ENCODE measurements at places on chromosomes 2 and 18.

GRCh38 chr18:66560094-66560493 is 43.8 kb downstream of the CDH19 start:
- DNase-seq, result no peak

DNA sequence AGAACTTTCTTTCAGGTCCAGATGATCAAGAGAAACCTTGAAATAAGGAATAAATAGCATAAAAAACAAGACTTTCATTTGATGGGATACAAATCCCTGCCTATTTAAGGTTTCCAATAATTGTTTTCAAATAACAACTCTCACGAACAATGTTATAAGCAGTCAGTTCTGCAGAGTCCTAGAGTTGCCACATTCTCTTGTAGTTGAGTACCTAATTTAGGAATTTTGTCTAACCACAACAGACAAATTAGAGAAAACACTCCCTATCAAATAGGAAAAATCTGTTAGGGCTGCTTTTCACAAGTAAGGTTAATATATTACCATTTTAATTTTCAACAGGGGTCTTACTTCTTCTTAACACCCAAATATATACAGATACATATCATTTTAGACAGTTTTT is 130.1 kb upstream of the CDH20 start:
- DNase-seq, result no peak

DNA sequence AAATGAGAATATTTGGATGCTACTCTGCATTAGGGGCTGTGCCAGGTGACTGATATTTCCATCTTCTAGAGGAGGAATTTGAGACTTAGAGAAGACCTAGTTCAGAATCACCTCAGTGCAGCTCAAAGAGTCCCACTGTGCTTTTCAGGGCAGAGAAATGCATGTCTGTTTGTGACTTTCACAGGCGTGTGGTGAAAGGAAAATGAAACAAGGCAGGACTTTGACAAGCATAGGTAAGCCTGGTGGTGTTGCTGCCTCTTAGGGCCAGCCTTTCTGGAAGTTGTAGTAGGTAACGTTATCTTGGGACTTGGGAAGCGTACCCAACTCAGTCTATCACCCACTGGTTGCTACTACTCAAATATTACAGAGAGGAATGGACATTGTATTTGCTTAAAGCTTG is 2.6 kb downstream of the GPR39 start:
- no peak for DNase-seq

DNA sequence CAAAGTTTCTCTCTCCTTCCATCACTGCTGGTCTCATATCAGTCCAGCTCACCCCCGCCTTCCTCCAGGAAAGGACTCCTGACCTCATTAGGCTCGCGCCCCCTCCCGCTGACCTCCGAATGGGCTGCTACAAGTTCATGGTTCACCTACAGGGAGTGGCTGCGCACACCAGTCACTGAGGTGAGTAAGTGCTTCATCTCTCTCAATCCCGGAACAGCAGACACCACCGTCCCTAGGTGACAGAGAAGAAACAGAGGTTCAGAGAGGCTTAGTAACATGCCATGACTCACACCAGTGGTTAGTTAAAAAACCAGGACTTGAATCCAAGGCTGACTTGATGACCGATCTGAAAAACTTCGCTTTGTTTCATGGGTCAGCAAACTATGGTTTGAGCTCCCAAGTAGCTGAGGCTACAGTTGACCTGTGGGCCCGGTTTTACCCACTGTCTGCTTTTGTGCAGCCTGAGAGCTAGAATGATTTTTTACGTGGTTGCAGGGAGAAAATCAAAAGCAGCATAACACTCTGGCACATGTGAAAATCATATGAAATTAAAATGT is 42.0 kb downstream of the ZFP36L2 start:
- DNase-seq, result no peak

GRCh38 chr2:86305915-86306254 is 31.5 kb downstream of the REEP1 start:
- no peak for DNase-seq

DNA sequence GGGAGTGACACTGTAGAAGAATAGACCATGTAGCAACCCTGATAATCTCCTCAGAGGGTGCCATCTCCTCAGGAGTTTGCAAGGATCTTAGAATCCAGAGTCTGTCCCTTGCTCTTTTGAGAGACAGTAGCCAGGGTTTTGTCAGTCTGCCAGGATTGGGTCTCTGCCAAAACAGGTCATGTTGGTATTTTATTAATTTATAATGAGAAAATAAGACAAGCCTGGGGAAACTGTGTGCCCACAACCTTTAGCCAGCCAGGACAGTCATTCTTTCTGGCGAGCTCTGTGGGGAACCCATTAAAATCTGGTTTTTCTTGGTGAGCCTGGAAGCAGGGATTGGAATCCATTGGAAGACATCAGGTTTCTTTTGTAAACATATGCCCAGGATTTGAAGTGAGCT is 78.6 kb downstream of the PTPRM start:
- no peak for DNase-seq

GRCh38 chr2:150109028-150109427 is 378.4 kb downstream of the RND3 start:
- no peak for DNase-seq

- DNase-seq, result no peak
These were observed 18.9 kb downstream of the ATP8B1 start for GRCh38 chr18:57784034-57784800.

DNA sequence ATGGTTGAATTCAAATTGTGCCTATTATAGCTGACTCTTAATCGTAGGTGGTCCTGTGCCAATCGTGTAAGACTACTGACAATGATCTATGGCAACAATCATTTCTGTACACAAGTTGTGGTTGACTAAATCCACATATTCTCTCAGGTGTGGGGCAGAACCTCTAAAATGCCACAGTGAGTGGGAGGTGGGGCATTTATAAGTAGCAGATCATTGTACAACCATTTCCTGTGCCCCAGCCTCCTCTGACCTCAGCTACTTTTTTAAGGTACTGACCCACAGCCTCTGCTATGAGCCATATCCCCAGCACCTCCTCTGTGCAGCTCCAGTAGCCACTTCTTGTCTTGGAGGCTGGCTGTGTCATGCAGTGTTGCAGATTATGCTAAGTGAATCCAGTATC is 48.6 kb upstream of the RAPH1 start:
- no peak for DNase-seq

- no peak for DNase-seq
These were observed 42.8 kb downstream of the SCRN3 start for GRCh38 chr2:174438146-174438886.

GRCh38 chr2:151315381-151315903 is 26.0 kb upstream of the NMI start:
- DNase-seq, result no peak

DNA sequence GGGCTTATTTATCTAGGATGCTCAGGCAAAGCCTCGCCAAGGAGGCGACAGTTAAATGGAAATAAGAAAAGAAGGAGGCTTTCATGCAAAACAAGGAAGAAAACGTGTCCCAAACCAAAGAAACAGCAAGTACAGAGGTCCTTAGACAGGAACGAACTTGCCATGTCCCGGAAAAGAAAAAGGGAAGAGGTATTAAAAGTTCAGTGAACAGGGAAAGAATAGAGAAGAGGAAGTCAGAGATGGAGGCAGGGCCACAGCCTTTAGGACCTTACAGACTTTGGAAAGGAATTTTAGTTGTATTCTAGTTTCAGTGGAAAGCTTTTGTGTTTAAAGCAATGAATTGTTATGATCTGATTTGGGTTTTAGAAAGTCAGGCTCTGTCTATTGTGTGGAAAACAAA is 22.1 kb downstream of the IKZF2 start:
- DNase-seq, result no peak

DNA sequence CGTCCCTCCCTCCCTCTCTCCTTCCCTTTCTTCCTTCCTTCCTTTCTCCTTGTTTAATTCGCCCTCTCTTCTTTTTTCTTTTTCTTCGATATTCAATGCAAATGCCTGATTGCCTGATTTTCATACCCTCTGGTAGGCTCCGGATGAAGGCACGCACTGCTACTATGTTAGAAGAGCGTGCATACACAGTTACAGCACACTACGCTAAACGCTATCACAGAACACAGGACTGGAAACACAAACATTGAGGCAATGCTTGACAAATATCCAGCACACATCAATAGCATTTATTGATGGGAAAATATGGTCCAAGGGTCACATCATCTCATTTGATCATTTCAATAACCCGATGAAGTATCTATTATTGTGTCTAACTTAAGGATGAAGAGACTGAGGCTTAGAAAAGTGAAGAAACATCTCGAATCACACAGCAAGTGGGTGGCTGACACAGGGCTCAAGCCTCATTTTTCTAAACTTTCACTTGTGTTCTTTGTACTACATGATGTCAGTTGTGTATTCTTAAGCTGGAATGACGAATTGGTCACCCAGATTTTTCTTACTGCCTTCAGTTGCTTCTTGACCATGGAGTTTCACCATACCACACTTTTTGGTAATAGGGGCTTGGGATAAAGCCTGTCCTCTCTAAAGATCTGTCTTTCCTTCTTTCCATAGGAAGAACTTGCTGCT is 101.8 kb downstream of the TRIB2 start:
- DNase-seq, result no peak

DNA sequence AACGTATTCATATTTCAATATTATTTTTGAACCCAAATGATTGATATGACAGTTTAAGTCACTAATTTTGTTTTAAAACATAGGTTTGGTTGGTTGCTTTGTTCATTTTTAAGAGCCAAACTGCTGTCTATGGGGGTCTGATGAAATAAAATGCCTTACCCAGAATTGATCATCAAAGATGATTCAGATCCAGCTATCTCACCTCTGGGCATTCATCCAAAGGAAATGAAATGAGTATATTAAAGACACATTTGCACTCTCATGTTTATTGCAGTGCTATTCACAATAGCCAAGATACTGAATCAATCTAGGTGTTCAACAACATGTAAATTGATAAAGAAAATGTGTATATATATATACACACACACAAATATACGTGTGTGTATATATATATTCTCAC is 326.9 kb upstream of the GULP1 start:
- DNase-seq, result no peak

GRCh38 chr18:47591429-47591828 is 339.0 kb downstream of the SMAD2 start:
- DNase-seq, result no peak

DNA sequence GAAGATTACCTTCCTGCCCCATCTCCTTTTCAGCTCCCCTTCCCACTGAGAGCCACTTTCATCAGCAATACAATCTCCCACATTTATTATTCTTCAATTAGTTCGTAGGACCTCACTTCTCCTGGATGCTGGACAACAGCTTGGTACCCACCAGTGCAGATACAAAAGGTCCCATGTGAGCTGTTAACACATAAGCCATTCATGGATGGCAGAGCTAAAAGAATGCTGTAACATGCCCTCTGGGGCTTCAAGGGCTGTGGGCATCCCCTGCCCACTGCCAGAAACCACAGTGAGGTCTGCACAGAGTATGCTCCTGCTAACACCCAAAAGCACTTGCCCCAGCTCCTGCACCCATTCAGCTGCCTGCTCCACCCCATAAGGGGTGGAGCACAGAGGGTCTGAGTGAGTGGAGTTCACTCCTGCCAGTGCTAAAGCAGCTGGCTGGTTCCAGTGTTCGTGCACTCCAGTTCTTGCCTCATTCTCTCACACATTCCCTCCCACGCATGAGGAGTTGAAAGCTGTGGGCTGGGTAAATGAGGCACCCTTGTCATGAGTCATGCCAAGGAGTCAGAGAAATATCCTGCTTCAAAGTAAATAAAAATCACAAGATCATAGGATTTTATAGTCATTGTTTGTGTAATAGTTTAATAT is 305.9 kb upstream of the TMEFF2 start:
- DNase-seq, result no peak

GRCh38 chr2:64996871-64997307 is 7.7 kb downstream of the SLC1A4 start:
- no peak for DNase-seq

DNA sequence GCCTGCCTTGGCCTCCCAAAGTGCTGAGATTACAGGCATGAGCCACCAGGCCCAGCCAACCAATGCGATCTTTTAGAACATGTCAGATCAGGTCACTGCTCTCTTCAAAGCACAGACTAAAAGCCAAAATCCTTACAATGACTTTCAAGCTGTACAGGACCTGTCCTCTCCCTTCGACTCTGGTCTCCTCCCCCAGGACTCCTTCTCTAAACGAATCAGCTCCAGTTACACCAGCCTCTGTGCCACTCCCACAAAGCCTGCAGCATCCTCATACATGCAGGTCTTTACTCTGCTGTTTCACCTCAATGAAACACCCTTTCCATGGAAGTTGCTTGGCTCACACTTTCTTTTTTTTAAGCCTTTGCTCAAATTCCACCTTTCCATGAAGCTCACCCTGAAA is 436.0 kb downstream of the METTL4 start:
- DNase-seq, result no peak

DNA sequence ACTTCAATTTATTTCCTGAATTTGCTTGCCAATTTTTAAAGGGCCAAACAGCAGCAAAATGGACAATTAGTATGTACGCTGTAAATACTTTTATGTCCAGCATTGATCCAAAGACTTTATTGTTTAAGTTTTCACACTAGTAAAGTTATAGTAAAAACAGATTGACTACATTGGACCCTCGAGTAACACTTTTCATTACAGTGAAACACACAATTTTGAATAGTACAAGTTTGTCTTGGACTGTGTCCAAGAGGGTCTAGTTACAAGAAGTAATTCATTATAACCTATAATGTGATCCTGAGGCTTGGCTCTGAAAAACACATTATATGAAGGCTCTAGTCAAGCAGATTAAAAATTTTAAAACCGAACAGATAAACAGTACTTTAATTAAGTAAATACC is 11.4 kb upstream of the RBBP8 start:
- no peak for DNase-seq

GRCh38 chr2:100923461-100924060 is 78.5 kb upstream of the RPL31 start:
- no peak for DNase-seq

- no peak for DNase-seq
These were observed 593.9 kb upstream of the NETO1 start for GRCh38 chr18:73461780-73462059.

GRCh38 chr2:43326101-43326825 is 99.9 kb upstream of the ZFP36L2 start:
- DNase-seq, result no peak

DNA sequence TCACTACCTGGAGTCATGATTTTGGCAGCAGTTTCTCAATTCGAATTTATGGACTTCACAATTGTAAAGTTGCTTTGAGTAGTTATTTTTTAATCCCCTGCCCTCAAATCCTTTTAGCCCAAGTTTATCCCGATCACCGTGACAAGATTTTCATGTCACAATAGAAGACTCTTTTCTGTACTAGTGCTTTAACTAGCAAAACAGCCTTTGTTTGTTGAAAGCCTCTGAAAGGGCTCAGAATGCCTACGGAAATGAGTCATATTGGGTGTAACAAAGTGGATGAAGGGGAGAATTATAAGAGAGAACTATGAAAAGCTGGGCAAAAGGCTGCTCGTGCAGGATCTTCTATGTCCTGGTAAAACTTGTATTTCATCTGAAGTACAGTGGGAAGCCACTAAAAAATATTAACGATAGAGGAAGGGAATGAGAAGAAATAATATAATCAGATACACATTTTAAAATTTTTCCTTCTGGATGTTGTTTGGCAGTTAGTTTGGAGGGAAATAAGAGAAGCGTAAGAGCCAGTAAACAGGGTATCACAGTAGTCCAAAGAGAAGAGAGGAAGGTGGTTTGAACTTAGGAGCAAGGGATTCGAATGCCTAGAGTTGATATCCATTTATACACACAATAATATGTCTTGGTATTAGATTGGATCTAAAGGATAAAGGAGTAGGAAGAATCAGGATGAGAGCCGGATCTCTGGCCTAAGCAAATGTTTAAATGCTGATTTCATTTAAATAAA is 114.9 kb downstream of the GALNT13 start:
- DNase-seq, result no peak
